NCI-H1092 (cell line): ENCODE measurements at places on chromosomes 12 and 14.

DNA sequence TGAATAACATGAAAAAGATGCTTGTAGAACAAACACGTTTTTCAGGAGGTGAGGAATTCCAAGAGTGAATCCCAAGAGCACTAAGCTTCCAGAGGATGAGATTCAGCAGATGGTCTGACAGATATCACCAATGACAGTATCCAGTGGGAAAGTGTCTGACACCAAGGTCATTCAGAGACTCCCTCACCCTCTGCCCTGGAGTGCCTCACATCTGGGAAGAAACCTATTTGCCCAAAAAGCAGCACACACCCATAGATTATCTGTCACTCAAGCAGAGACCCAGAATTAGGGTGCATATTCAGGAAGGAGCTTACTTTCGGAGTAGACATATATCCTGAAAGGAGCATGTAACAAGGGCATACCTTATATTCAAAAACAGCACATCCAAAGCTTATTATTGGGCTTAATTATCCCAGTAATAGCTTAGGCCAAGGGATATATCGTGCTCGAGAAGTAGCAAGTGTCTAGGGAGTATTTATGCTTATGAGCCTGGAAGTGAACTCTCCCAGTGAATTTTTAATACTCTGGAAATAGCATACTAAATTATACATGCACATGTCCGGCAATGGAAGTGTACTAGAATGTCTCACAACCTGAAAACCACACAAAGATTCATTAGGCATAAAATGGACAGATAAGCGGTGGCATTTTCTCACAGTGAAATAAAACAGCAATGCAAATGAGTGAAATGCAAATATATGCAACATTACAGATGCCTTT is 998.1 kb upstream of the TMEM132C start:
- DNase-seq = no peak

- DNase-seq = no peak
Measured at GRCh38 chr12:69351462-69352236, 3.5 kb downstream of the LYZ start.

GRCh38 chr14:104784218-104784568 is 11.4 kb downstream of the AKT1 start:
- no peak for DNase-seq

- DNase-seq = no peak
Measured at GRCh38 chr12:70049596-70050360, 193.5 kb upstream of the CNOT2 start.

- no peak for DNase-seq
Measured at GRCh38 chr14:63032076-63032475, 13.2 kb downstream of the KCNH5 start.

GRCh38 chr12:12540261-12541013 is 22.2 kb downstream of the DUSP16 start:
- DNase-seq = no peak

GRCh38 chr12:130948751-130949150 is 5.0 kb upstream of the ADGRD1 start:
- DNase-seq = no peak

- DNase-seq = no peak
Measured at GRCh38 chr14:55800156-55800785, 220.3 kb downstream of the KTN1 start.

DNA sequence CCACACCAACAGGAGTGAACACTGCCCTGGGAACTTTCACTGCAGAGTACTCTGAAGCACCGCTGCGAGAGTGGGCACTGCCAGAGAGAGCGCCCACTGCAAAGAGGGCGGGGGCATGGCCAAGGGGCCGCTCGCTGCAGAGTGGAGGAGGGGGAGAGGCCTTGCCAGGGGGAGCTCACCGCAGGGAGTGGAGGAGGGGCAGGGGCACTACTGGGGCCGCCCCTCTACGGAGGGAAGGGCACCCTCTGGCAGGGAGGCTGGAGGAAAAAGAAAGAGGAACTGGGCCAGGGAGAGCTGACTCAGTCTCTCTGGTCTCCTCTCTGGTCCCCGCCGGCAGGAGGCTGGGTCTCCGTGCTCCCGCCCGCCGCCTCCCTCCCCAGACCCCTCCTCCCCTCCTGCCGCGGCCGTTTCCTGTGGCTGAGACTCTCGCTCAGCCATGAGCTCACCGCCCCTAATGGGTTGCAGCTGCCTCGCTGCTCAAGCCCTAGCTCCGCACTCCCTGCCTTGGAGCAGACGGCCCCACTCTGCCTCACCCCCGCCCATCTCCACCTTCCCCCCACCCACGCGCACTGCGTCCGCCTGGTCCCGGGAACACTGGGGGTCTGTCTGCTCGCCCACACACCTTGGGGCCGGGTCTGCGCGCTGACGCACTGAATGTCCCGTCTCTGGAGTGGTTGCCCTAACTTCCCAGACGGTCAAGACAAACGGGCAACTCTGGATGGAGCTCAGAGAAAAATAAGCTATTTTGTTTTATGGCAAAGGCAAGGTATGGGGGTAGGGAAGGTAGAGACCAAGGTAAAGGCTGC is 1.3 kb downstream of the ARHGEF40 start:
- peak; percentile 69 for DNase-seq
